ENCODE measurements at places on chromosomes 16 and 17.

DNA sequence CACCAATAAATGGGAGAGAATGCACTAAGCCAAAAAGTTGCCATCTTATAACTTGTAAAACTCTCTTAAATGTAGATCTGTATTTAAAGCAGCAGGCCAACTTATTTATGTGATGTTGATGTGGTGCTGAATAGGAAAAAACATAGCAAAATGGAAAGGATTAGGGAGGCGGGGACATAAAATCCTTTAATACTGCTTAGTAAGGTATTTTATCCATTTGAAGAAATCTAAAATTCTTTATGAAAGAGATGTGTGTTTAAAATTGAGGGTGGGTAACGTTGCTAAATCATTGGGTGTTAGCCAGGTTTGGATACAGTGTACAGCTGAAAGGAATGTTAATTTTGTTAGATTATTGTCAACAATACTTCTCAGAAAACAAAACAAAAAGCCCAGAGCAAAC lies 14.3 kb downstream of the SNTB2 start:
- H3K27me3 ChIP-seq = no peaks in the 10 kb centered on the region
- peaks cover 17% of the 10 kb centered on the region for H3K4me1 ChIP-seq
- no peaks in the 10 kb centered on the region for H3K36me3 ChIP-seq
- no peak overlapping the region for H3K4me3 ChIP-seq
- no peak overlapping the region for H3K27ac ChIP-seq

- H3K27me3 ChIP-seq = no peaks in the 10 kb centered on the region
- H3K27ac ChIP-seq = no peak overlapping the region
- H3K4me3 ChIP-seq = no peak overlapping the region
- peaks cover 27% of the 10 kb centered on the region for H3K4me1 ChIP-seq
- no peak for DNase-seq
- 0 out of 2 replicates have a peak, but pooled peaks cover 6% of the 10 kb centered on the region for H3K36me3 ChIP-seq
These were observed 5.0 kb downstream of the UBALD2 start for GRCh38 chr17:76270127-76270592.

DNA sequence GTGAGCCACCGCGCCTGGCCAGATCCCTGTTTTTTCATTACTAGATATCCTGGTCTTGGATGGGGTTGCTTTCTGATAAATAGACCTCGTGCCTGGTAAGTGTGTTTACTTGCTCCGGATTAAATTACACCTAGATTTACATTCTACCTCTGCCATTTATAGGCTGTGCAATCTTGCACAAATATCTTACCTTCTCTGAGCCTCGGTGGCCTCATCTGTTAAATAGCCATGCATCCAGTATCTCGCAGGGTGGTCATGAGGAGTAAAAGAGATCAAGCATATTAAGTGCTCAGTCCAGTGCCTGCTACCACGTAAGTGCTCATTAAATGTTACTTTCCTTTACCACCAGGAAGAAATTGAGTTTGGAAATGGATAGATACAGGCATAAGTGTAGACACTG lies 98.4 kb downstream of the BMERB1 start:
- H3K36me3 ChIP-seq = no peaks in the 10 kb centered on the region
- H3K4me1 ChIP-seq = no peaks in the 10 kb centered on the region
- H3K4me3 ChIP-seq = no peak overlapping the region
- H3K27ac ChIP-seq = no peak overlapping the region
- H3K27me3 ChIP-seq = no peaks in the 10 kb centered on the region

DNA sequence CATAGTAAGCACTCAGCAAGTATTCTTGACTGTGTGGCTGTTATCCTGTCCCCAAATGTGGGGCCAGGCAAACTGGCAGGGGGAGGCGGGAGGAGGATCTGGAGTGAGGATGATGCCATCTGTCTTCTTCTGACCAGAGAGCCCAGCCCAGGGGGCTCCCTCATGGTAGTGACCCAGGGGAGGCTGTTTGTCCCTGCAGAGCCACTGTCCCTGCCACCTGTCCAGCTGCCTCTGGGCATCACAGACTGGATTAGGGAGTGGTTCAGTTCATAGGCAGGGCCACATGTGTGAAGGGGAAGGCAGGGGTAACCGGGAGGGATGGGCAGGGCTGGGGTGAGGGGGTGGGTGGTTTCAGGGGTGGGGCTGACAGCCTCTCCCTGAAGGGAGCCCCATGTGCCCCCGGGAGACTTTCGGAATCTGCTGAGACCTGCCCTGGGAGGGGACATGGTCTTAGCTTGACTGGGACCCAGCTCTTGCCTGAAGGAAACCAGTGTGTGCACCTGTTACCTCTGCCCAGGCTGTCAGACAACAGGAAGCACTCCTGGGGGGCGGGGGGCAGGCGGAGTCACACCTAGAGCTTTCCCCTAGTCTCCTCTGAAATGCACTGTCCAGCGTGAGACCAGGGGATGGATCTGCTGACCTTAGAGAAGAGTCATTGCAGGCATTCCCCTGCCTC lies 15.2 kb downstream of the ARHGAP23 start:
- H3K4me1 ChIP-seq = peaks cover 36% of the 10 kb centered on the region
- no peaks in the 10 kb centered on the region for H3K36me3 ChIP-seq
- H3K27ac ChIP-seq = peak overlapping the region; percentile 78
- peak overlapping the region; percentile 49 for H3K4me3 ChIP-seq

DNA sequence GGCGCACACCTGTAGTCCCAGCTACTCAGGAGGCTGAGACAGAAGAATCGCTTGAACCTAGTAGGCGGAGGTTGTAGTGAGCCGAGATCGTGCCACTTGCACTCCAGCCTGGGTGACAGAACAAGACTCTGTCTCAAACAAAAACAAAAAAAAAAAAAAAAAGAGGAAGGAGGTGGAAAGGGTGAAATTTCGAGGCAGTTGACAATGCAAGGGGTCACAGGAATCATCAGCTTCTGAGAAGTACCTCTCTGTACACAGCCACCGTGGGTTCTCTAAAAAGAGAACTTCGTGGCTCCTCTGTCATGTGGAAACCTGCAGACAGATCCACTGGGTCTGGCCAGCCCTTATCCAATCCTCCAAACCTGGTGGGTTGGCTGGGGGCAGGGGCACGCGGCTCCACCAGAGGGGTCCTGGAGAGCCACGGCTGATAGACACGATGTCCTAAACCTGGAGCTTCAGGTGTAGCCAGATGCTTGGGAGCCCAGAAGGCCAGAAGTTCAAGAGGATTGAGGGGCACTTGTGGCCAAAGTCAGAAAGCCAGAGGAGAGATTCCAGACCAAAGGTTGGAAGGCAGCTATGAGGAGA lies 540 bp upstream of the CD300LF start:
- H3K27ac ChIP-seq = no peak overlapping the region
- H3K27me3 ChIP-seq = no peaks in the 10 kb centered on the region
- H3K36me3 ChIP-seq = no peaks in the 10 kb centered on the region

DNA sequence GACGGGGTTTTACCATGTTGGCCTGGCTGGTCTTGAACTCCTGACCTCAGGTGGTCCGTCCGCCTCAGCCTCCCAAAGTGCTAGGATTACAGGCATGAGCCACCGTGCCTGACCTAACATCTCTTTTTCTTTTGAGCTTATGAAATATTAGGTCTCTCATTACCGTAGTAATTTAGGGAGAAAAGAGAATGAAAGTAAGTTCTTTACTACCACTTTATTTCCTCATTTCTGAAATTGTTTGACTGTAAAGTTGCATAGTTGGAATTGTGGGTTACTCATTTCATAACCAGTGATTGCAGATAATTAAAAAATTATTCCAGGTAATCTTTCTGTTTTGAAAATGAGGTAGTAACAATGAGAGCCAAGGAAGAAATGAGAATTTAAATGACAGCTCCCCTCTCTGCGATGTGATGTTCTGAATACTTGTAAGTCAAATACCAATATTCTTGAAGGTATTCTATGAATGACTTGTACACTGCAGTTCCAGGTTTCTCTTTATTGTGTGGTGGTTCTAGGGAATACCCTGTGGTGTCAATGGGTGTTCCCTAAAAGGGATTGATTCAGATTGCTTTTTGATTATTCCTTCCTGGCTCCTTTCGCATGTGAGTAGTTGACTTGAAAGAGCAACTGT lies 28.3 kb downstream of the MAP2K4 start:
- no peaks in the 10 kb centered on the region for H3K36me3 ChIP-seq
- H3K27me3 ChIP-seq = no peaks in the 10 kb centered on the region
- no peak overlapping the region for H3K27ac ChIP-seq
- no peak overlapping the region for H3K4me3 ChIP-seq
- no peak for DNase-seq
- H3K4me1 ChIP-seq = no peaks in the 10 kb centered on the region

DNA sequence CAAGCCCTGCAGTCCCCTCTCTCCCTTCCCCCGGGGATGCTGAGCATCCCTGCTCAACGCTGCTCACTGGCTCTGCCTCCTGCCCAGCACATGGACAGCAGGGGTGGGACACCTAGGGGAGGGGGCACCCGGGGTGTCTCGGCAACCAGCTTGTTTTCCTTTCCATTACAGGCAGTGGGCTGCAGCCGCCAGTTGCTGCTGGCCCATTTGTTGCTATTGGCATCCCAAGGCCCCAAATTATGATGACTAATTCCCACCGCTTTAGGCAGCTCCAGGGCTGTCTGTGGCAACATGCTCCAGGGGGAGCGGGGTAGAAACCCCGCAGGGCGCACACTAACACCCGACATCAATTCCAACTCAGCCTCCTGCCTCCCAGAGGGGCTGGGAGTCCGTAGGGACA lies 4.9 kb downstream of the SDK2 start:
- H3K36me3 ChIP-seq = no peaks in the 10 kb centered on the region
- H3K27ac ChIP-seq = no peak overlapping the region
- no peak overlapping the region for H3K4me3 ChIP-seq
- H3K27me3 ChIP-seq = peaks cover 76% of the 10 kb centered on the region

Measured in MM.1S (cell line).